A549 treated with Mapracorat at 1 μM for 4 hours (cell line): ENCODE measurements at places on chromosomes 13 and 19. TPM values are rescaled to one million over a fixed set of nuclear protein-coding genes. Genes with fewer than 3 reads are reported as not detected.

The SMIM44 gene
- total RNA-seq: not detected in 5 replicates

The TEX101 gene
- total RNA-seq: not detected in 5 replicates

The CRX gene
- total RNA-seq: not detected in 5 replicates

The LILRA1 gene
- total RNA-seq: not detected in 5 replicates

The PSG4 gene
- 0.64 to 0.89 TPM (median 0.74 TPM) in 5 replicates for total RNA-seq

The RASA3 gene
- total RNA-seq: 9.2 to 11.8 TPM (median 10.7 TPM) in 5 replicates

The KIRREL2 gene
- 0.42 to 0.60 TPM (median 0.55 TPM) in 5 replicates for total RNA-seq

The CGB8 gene
- 2.4 to 3.4 TPM (median 3.2 TPM) in 5 replicates for total RNA-seq

The ZFP82 gene
- 1.5 to 2.0 TPM (median 1.8 TPM) in 5 replicates for total RNA-seq

The MBOAT7 gene
- 111 to 158 TPM (median 145 TPM) in 5 replicates for total RNA-seq

The POU2F2 gene
- total RNA-seq: 0.18 to 0.65 TPM (median 0.45 TPM) in 5 replicates

The PTH2 gene
- not detected in 5 replicates for total RNA-seq

The PLVAP gene
- total RNA-seq: not detected in 5 replicates

The ZNF835 gene
- total RNA-seq: not detected in 5 replicates

The IGFL3 gene
- total RNA-seq: 0.23 to 0.40 TPM (median 0.31 TPM) in 3 of 5 replicates, not detected in the others

The ZNF780B gene
- total RNA-seq: 4.7 to 7.3 TPM (median 6.0 TPM) in 5 replicates
